A172 (cell line): ENCODE measurements at places on chromosomes 3 and 15. TPM values are rescaled to one million over a fixed set of nuclear protein-coding genes. Genes with fewer than 3 reads are reported as not detected.

- DNase-seq, result no peak
Measured at GRCh38 chr3:32685543-32686185, 676 bp downstream of the CNOT10 start.

GRCh38 chr3:53045518-53046170 lies at the start of gene SFMBT1:
TSS of gene SFMBT1 (minus strand) at chr3:53046073. CDS start at chr3:52969128, 76,945 bp downstream.
- peak; percentile 22 for DNase-seq

DNA sequence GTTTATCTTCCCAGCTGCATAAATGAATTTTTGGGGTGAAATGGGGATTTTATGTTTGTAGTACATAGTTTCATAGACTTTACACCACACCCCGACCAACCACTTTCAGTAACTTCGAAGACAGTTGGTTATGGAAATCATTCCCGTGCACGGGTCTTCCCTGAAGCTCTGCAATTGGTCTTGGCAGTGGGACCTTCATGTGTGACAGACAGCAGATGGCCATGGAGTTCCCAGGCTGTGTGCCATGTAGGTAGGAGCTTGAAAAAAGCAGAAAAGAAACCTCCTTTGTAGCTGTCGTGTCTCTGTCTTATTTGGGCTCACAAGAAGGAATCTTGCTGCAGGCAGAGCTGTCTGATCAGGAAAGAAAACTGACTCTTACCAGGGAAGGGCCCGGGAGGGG lies 25.9 kb downstream of the EXOG start:
- DNase-seq, result no peak

DNA sequence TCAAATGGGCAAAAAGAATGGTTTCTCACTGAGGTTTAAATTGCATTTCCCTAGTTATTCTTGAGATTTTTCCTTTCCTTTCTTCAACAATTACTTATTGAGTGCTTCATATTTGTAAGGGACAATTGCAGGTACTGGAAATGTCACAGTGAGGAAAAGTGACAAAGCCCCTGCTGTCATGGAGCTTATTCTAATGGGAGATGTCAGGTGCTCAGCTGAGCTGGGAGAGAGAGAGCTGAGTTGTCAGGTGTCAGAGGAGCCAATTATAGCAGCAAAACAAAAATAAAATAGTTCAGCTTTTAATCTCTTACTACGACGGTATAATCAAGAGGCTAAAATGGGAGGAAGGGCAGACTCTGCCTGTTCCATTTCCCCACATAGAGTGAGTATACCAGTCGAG lies 42.0 kb downstream of the CD86 start:
- DNase-seq, result no peak

DNA sequence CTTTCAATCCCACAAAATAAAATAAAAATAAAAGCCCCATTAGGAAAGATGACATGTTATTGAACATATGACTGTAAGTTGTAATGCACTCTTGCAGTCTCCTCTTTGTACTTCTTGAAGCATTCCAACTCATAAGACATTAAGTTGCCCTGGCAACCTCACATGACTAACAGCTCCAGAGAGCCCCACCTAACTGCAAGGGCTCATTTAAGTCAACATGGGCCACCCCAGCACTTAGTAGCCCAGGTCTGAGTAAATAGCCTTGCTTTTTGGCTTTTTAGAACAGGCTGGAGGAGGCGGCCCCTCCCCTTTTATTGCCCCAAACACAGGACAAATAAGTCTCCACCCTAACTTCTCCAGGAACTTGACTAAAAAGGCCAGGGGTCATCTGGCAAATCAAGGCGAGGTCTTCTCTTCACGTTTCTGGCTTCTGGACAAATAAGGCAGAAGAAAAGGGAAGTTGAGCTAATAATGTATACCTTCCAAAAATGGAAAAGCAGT lies 135.1 kb downstream of the TMCO5A start:
- peak; percentile 51 for DNase-seq

GRCh38 chr3:113002037-113002436 lies 11.3 kb downstream of the GTPBP8 start:
- no peak for DNase-seq

GRCh38 chr3:15498431-15499214 lies 22.9 kb downstream of the COLQ start:
- no peak for DNase-seq

- DNase-seq, result no peak
Measured at GRCh38 chr3:115660646-115661337, 37.5 kb downstream of the GAP43 start.

- DNase-seq, result peak; percentile 47
Measured at GRCh38 chr3:65971293-65972252, 67.1 kb downstream of the MAGI1 start.

The A4GNT gene
- total RNA-seq, result not detected in 2 replicates

GRCh38 chr15:72785432-72785831 lies 1.9 kb upstream of the ADPGK start:
- DNase-seq, result no peak
